ENCODE measurements at places on chromosomes 16 and 17.

DNA sequence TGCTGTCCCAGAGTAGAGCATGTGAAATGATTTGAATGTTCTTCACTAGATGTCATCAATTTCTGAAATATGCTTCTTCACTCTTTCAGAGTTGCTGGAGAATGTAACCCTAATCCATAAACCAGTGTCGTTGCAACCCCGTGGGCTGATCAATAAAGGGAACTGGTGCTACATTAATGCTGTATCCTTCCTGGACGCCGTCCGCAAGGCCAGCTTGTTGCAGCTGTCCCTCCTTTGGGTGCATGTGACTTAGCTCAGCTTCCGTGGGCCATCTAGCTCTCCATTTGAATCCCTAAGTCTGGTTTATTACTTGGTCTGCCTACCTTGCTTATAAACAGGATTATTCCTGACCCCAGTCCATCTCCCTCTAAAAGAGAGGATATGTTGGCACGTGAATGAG, 58.8 kb downstream of the USP10 start:
- DNase-seq, result no peak

- DNase-seq, result no peak
Measured at GRCh38 chr17:80497726-80498241, 21.4 kb upstream of the NPTX1 start.

DNA sequence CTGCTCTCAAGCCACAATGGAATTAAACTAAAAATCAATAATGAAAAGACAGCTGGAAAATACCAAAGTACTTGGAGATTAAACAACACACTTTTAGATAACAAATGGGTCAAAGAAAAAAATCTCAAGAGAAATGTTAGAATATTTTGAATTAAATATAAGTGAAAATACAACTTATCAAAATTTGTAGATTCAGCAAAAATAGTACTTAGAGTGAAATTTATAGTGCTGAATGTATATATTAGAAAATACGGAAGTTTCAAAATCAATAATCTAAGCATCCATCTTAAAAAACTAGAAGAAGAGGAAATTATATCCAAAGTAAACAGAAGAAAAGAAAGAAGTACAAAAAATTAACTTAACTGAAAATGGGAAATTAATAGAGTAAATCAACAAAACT, 179.2 kb upstream of the CDH11 start:
- no peak for DNase-seq

- no peak for DNase-seq
Measured at GRCh38 chr16:23160574-23160973, 11.3 kb upstream of the USP31 start.

GRCh38 chr17:77618731-77619130, 339.8 kb upstream of the TNRC6C start:
- no peak for DNase-seq

DNA sequence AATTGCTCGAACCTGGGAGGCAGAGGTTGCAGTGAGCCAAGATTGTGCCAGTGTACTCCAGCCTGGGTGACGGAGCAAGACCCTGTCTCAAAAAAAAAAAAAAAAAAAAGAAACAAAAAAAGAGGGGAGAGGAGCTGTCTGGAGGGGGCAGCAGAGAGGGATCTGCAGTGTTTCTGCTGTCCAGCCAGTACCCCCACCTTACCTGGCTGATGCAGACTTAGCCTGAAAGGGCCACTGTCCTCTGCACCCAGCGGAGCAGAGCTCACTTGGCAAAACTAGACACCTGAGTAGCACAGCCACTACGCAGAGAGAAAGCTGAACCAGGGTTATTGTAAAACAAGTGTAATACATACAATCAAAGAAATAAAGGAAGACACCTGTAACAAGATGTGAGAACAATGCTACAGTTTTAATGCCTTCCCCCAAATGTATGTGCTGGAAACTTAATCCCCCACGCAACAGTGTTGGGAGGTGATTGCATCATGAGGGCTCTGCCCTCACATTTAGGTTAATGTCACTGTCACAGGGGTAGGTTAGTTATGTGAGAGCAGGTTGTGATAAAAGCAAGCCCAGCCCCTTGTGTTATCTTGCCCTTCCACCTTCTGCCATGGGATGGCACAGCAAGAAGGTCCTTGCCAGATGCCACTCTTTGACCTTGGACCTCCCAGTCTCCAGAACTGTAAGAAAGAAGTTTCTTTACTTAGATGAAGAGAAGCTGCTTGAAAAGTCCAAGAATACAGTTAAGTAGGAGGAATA, 211.2 kb downstream of the RPTOR start:
- DNase-seq, result no peak

DNA sequence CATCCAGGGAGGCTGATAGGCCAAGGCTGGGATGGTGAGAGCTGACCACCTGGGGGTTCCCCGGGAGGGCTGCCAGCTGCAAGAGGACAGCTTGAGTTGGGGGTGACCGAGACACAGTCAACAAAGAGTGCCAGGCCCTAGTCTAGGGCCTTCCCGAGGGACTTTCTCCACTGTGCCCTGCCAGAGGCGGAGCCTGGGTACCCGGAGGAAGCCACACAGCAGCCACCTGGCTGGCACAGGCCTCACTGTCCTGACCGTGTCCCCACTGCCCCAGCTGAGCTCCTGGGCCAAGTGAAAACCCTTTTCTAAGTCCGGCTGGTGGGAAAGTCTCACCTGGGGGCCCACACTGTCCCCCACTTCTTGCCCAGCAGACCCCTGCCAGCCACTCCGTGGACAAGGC, 71.9 kb upstream of the GSE1 start:
- no peak for DNase-seq

GRCh38 chr17:40471846-40472732, 28.8 kb downstream of the IGFBP4 start:
- DNase-seq, result no peak

DNA sequence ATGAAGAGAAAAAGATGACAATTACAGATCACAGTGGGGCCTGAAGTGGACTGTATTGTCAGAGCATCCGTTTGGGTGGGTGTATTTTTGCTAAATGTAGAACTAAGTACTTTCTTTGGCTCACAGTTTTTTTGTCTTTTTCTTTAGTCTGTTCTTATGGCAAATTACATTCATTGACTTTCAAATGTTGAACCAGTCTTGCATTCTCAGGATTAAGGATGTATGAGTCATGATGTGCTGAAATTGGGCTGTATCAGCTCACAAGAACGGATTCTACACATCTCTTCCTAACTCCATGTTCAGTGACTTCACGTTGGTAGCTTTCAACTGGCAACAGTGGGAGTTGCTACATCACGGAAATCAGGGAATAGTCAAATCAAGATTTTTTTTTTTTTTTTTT, 66.5 kb downstream of the TEX2 start:
- no peak for DNase-seq

DNA sequence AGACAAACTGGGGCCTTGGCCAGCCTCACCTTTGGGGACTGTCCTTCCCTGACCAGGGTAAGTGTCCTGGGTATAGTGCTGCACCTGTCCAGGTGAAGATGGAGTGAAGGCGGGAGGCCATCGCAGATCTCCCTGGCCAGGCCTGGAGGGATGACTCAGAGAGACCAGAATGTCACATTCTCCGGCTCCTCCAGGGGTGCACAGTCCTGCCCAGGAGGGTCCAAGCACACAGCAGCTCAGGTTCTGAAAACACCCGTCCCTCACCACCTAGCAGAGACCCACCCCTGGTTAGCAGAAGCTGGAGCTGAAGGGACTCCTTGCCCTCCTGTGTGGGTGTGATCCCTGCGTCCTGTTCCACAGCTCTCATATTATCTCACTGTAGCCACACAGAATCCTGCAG, 21.9 kb downstream of the FA2H start:
- no peak for DNase-seq

DNA sequence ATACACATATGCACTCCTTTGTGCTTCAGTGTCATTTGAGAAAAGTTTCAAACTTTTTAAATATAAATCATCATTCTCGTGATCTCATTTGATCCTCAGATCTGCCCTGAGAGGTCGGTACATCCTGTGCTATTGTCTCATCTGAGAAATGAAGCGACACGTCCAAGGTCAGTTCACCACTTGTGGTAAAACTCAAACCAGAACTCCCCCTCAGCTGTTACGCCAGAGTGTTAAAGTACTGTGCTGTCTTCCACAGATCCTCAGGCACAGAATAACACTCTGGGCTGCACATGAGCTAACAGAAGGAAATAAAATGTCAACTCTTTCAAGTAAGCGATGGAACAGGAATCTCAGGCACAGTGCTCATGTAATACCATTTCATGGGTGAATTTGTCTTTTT, 31.4 kb downstream of the ANKFN1 start:
- DNase-seq, result no peak

GRCh38 chr16:72721981-72722380, 325.9 kb downstream of the ZFHX3 start:
- DNase-seq, result no peak

GRCh38 chr16:19127205-19127604, 13.4 kb downstream of the ITPRIPL2 start:
- DNase-seq, result no peak

- DNase-seq, result no peak
Measured at GRCh38 chr16:49262501-49262900, 19.1 kb downstream of the CBLN1 start.

DNA sequence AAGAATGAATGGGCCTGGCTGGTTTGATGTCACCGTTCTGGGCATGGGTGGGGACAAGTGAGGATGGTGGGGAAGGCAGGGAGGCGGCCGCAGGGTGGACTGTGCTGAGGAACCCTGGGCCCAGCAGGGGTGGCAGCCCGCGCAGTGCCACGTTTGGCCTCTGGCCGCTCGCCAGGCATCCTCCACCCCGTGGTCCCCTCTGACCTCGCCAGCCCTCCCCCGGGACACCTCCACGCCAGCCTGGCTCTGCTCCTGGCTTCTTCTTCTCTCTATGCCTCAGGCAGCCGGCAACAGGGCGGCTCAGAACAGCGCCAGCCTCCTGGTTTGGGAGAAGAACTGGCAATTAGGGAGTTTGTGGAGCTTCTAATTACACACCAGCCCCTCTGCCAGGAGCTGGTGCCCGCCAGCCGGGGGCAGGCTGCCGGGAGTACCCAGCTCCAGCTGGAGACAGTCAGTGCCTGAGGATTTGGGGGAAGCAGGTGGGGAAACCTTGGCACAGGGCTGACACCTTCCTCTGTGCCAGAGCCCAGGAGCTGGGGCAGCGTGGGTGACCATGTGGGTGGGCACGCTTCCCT, 6.5 kb upstream of the SERPINF1 start:
- no peak for DNase-seq

- DNase-seq, result peak; percentile 73
Measured at GRCh38 chr16:75340741-75341491, 89.5 kb upstream of the BCAR1 start.

DNA sequence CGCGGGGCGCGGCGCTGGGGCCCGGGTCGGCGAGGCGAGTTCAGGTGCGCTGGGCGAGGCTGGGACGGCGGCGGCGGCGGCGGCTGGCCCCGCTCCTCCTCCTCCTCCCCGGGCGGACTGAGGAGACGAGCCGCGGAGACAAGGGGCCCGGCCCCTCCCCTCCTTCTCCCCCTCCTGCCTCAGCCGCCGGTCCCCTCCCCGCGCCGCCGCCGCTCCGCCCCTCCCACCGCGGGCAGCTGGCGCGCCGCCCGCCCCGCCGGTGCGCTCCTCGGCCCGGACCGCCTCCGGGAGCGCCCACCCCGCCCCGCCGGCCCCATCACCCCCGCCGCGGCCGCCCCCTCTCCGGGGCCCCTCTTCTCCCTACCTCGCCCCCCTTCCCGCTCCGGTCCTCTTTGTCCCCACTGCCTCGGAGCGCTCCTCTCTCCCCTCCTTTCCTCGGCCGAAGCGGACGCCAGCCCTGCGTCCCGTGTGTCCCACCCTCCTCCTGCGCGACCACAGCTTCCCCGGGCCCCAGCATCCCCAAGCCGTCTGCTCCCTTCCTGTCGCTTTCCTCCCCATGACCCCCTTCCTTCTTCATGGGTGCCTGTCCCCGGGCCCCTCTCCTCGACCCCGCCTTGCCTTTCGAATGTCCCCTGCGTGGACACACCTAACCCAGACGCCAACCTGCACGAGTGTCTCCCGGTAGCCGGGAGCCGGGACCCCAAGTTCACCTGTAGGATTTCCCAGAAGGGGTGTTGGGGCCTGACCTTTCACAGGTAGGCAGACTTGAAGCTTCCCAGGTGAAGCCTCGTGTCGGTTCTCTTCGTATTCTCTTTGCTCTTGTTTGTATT, at the start of gene TOX3:
TOX3 (minus strand) TSS at position 140 of the 830 bp plus-strand sequence. CDS start 420 bp downstream, outside the sequence.
- DNase-seq, result peak; percentile 38

DNA sequence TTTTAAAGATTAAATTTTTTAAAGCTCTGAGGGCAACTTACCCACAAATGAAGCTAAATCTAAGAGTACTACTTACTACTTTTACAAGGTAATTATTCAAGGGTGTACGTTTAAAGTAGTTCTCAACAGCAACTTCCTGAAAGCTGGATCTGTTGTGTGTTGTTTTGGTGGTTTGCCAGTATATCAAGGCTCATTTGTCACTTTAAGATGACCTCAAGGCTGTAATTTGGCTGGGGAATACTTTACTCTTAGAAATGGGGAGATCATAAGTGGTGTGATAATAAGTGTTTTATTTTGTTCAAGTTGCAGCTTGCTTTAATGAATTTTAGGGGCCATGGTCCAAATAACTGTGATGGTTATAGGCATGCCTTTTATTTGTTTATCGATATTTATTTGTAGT, 30.4 kb downstream of the AP2B1 start:
- DNase-seq, result no peak

DNA sequence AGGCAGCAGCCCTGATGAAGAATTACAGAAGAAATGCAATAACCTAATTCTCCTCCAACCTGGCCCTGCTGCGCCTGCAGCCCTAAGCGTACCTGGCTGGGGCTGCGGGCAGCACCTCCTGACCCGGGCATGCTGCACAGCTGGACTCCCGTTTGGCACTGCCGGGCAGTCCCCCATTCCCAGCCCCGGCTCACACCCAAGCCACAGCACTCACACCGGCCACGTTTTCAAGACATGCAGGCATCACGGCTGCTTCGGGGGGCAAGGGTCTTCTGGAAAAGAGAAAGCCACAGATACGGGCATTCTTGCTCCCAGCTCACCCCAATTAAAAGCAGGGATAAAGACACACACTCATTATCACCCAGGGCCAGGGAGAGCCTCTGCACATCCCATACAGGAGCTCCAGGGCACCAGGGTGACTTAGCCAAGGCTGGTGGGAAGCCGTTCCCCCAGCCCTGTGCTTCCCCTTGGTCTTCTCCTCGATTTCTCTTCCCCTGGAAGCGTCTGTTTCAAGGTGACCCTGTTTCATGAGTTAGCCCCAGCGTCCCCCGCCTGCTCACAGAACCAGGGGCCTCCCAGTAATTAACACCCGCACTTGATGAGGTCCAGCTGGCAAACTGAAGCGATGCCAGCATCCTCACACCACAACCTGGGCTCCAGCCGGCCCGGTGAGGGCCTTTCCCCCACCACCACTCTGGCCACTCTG, 216.7 kb downstream of the C16orf78 start:
- no peak for DNase-seq

- DNase-seq, result peak; percentile 85
Measured at GRCh38 chr17:7838090-7839075, 4.4 kb downstream of the KDM6B start.

- peak; percentile 63 for DNase-seq
Measured at GRCh38 chr17:78903101-78903779, at the start of gene CEP295NL. TSS of gene CEP295NL (minus strand) at chr17:78903201. CDS start at chr17:78901828, 1,373 bp downstream.

- DNase-seq, result no peak
Measured at GRCh38 chr16:2019921-2020831, 591 bp downstream of the NPW start.

Data from ELF-1 (cell line).